ENCODE measurements at places on chromosomes 4 and X.

- DNase-seq = peak; percentile 76
Measured at GRCh38 chr4:184384056-184384809, 90.1 kb downstream of the IRF2 start.

DNA sequence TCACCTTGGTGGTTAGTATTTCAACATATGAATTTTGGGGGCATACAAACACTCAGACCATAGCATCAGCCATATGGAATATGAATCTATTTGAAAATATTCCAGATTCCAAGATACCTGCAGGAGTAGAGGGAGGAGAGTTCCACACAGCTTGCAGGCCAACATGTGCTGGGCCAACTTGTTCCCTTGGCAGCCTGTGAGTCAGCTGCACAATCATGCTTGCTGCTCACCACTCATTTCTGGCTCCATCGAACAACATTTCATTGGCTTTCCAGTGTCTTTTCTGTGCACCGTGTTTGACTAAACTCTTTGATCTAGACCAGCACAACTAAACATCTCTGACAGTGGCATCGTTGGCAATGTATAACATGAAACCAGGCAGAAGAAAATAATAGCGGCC lies 282.5 kb upstream of the RASGEF1B start:
- no peak for DNase-seq

GRCh38 chr4:90960433-90960832 lies 833.2 kb downstream of the CCSER1 start:
- DNase-seq = no peak

DNA sequence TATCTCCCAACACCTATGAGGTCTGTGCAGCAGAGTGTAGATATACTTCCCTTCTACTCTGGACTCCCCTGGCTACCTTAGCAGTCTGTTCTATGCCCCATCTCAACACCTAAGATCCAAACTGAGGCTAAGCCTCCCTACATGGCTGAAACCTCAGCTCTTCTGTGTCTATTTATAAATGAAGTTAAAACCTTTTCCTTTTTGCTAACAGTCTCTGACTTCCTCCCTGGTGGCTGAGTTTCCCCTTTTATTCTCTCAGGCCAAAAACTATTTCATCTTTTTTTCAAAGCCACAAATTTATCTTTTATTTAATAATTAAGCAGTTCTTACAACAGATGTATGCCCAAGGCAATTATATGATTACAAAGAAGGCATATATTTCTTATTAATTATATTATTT lies 111.8 kb upstream of the STIM2 start:
- no peak for DNase-seq

- no peak for DNase-seq
Measured at GRCh38 chr4:145860897-145861296, 77.7 kb downstream of the ZNF827 start.

- DNase-seq = no peak
Measured at GRCh38 chrX:55709735-55710134, 7.8 kb upstream of the RRAGB start.

- no peak for DNase-seq
Measured at GRCh38 chrX:124338733-124339514, 6.5 kb downstream of the TEX13D start.

GRCh38 chr4:77699731-77700210 lies 94.2 kb downstream of the CXCL13 start:
- peak; percentile 30 for DNase-seq

DNA sequence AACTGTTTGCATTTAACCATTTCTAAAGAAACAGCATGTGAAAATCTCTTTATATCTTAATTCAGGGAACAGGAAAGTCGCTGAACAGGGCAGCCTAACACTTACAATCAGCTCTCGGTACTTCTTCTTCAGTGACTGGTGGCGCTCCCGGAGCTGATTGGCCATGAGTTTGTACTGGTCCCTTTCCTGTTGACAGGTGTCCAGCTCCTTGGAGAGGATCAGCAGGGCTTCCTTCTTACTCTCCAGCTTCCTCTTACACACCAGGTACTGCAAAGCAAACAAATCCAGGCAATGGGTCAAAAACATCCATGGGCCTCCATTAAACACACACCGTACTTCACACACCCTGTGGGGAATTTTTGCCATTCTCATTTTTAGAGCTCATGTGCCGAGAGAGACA lies 36.4 kb downstream of the CCDC149 start:
- no peak for DNase-seq

DNA sequence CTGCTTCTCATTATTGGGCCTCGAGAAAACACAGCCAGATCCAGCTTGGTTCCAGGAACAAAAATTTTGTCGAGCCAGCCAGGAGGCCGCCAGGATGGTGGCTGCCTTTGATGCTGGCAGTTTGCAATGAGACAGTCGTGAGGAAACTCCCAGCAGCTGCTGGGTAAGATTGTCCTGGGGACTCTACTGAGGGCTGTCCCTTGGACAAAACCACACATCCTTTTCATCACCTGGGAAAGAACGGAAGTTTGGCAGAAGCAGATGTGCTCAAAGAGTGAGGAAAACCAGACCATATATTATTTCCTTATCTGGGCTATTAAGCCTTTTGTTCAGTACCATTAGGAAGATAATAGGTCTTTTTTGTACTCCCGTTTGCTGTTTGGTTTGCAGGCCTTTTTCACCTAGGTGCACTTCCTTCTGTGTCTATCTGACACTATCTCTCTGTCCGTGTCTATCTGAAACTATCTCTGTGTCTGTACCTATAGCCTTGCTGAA lies 13.4 kb upstream of the PAPSS1 start:
- DNase-seq = no peak

- no peak for DNase-seq
Measured at GRCh38 chr4:27270435-27270834, 409.8 kb downstream of the STIM2 start.

DNA sequence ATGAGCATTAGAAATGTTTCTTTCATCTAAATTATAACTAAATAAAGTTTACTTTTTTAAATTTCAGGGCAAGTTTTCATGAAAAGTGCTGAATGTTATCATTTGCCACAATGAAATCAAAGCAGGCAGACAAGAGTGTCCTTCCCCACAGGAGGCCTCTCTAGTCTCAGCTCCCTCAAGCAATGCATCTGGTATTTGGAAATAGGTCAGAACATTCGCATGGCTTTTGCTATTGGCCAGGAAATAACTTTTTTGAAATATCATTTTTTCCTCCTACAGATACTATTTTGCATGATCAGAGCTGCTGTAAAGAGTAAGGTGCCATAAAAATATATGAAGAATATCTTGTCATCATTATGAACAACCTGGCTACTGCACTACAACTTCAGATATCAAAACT lies 41.1 kb downstream of the MAD2L1 start:
- no peak for DNase-seq

DNA sequence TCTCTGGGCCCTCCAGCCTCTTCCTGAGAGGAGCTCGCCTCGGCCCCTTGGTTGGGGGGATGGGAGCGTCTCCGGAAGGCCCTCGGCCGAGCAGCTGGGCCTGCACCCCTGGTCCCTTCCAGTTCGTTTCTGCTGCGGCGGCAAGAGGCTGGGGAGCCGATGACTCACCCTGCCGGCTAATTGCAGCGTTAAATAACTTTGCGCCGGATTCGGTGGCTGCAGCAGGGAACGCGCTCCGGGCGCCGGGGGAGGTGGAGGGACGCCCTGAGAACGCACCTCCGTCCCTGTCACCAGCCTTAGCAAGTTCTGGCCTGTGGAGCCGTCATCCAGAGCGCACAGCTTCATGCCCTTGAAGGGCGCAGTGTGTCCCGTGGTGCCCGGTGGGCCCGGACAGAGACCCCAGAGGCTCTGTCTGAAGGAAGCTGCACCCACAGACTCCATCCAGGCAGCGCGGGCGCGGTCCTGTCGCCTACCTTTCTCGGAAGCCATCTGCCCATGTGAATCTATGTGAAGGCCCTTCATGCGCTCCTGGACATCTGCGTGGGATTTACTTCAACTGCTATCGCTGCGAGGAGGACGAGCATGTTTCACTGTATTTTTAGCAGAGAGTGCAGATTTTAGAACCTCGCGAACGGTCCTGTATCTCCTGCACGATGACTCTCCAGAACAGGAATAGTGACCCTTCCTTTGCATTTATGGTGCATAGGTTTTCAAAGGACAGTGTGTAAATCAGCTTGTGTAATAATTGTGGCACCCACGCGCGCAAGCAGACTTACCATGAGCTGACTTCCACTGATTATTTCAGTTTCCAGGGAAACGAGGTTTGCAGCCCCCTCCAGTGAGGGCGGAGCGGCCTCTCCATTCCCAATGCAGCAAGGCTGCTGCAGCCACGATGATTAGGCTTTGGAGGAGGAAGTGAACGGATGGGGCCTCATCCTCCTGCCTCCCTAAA lies 1.7 kb upstream of the TMEM271 start:
- no peak for DNase-seq

GRCh38 chr4:85932500-85933290 lies 427.2 kb downstream of the MAPK10 start:
- no peak for DNase-seq

GRCh38 chr4:139282065-139282720 lies 2.2 kb upstream of the MGARP start:
- no peak for DNase-seq

GRCh38 chr4:93384887-93385286 lies 443.7 kb upstream of the ATOH1 start:
- no peak for DNase-seq

- no peak for DNase-seq
Measured at GRCh38 chrX:119759248-119759766, 919 bp downstream of the SOWAHD start.

DNA sequence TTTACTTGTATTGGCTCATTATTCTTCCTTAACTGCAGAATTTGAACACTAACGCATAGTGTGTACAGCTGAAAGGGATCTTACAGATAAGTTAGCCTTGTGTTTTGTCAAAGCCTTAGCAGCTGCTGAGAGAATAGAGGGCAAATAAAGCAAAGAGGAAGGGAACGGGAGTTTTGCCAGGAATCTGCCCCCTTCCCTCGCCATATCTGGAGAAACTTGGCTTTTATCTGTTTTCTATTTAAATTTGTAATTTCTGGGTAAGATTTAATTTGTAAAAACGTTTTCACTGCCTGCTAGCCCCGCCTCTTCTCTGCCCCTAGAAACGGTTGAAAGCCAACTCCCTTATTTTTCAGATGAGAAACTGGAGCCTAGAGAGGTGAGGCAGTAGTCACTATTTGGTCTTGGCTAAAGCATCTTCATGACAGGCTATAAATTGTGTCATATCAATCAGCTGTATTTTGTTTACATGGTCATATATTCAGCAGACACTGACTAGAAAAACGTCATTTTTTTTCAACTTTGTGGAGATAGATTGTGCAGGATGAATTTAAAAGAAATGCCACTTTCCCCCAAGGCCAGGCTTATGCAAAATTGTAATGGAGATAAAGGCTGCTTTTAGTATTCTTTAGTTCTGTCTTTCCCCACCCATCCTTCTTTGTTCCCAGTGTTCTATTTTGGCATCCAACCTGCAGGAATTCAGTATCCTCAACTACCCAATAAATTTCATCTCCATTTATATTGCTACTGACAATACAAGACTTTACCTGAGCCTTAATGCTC lies 319.4 kb downstream of the SH2D1A start:
- DNase-seq = no peak

GRCh38 chr4:46385946-46386345 lies 4.0 kb downstream of the GABRA2 start:
- no peak for DNase-seq

DNA sequence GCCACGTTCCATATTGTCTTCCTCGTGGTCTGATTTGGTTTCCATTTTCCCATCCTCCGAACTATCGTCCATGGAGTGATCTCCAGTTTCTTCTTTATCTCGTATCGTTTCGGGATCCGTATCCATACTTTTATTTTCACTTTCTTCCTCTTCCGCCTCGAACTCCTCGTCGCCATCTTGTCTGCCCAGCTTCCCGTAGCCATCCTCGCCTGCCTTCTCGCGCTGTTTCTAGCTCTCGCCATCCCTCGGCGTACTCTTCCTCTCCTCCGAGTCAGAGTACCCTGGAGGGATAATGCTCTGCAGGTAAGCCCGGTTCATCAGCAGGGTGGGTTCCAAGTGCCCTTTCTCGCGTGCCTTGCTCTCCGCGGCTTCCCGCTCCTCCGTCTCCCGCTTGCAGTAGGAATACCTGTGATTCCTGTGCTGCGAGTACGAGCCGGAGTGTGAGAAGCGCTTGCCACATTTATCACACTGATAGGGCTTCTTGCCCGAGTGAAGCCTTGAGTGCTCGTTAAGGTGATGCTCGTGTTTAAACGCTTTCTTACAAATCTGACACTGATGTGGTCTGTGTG lies 134.5 kb upstream of the TAPT1 start:
- DNase-seq = no peak

GRCh38 chrX:68902706-68903504 lies 74.1 kb downstream of the EFNB1 start:
- no peak for DNase-seq

GRCh38 chr4:98905839-98906238 lies 23.1 kb downstream of the EIF4E start:
- DNase-seq = no peak

- no peak for DNase-seq
Measured at GRCh38 chr4:38943343-38943742, 75.7 kb downstream of the FAM114A1 start.

- no peak for DNase-seq
Measured at GRCh38 chr4:23322732-23323131, 567.1 kb downstream of the PPARGC1A start.

DNA sequence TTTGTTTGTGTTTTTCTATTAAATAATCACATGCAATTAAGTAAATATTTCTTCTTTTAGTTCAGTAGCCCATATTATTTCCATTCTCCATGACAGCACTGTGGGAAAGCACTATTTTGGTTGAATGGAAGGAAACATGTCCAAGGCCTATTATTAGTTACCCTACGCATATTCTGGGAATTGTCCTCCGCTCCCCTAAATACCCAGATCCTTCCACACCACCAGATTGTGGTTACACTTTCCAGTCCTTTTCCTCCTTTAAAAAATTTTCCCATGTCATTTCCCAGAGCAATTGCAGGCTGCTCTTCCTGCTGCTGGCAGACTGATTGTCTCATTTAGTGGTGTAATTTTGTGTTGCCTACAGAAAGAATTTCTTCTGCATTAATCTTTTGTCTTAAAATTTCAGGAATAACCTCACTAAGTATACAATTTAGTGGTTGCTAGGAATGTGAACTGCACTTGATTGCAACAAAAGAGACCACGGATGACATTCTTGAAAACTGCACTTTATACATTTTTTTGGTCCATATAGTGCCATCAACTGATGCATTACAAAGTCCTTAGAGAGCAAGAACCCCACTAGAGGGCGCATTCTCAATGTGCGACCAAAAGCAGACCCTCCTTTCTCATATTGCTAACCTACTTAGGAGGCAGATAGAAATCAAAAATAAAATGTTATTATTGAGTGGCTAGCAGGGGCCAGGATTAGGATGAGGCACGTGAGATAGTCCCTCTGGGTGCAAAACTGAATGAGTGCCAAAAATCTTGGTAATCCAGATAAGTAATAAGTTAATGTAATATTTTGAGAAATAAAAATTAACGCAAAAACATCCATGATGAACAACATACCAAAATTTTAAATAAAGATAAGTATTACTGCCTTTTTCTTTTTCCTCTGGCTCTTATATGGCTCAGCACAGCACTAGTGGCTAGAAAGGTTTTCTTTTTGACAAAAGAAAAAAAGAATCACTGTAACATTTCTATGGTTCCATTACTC lies 98.8 kb upstream of the IQCM start:
- DNase-seq = no peak

GRCh38 chr4:119116925-119117900 lies 18.4 kb upstream of the MYOZ2 start:
- no peak for DNase-seq

- DNase-seq = no peak
Measured at GRCh38 chr4:60709061-60709460, 491.1 kb upstream of the ADGRL3 start.

GRCh38 chrX:96182366-96182765 lies 502.3 kb upstream of the DIAPH2 start:
- no peak for DNase-seq

Measured in AG09319 (cell line).